ENCODE measurements at places on chromosomes 4 and X.

DNA sequence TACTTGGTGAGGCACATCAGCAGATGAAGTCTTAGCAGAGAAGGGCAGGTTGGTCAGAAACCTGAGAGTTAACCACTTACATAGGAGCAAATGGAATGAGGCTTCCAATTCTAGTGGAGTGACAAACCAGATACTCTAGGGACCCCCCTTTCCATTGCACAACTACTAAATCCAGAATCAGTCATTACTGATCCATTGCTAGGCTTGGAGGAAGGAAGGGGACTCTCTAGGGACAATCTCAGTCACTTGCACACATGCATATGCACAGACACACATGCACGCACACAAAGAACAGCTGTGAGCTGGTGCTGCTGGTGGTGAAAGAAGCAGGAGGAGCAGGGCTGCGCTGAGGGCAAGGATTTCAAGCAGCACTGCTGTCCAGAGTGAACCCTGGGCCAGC lies 25.7 kb downstream of the PNMA5 start:
- no peak for DNase-seq

GRCh38 chrX:23826216-23826615 lies 43.2 kb downstream of the SAT1 start:
- no peak for DNase-seq

- DNase-seq: no peak
Measured at GRCh38 chr4:7186516-7187167, 5.7 kb upstream of the SORCS2 start.

- DNase-seq: no peak
Measured at GRCh38 chr4:94032754-94033153, 174.9 kb upstream of the SMARCAD1 start.

DNA sequence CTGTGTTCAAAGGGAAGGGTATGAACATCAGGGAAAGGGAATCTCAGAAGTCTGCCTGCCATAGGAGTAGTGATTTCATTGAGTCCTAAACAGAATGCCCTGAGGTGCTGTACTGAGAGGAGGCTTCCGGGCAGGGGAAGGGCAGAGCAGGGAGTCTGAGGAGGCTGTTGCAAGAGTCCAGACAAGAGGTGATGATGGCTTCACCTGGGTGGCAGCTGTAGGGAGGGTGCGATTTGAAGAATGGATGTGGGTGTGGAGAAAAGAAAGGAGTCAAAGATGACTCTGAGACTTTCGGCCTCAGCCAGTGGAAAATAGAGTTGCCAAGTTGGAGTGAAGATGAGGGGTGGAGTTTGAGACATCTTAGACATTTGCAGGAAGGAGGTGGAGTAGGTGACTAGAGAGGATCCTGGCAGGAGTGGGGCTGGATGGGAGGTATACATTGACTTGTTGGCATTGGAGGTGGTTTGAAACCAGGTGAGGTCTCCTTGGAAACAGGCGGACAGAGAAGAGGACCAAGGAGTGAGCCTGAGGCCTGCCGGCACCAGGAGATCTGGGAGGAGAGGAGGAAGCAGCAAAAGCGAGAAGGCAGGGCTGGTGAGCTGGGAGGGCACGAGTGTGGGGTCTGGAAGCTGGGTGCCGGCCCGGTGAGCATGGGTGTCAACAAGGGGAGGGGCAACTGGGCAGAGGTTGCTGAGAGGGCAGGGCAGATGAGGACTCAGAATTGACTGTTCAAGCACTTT lies 24.2 kb downstream of the TBC1D14 start:
- no peak for DNase-seq

DNA sequence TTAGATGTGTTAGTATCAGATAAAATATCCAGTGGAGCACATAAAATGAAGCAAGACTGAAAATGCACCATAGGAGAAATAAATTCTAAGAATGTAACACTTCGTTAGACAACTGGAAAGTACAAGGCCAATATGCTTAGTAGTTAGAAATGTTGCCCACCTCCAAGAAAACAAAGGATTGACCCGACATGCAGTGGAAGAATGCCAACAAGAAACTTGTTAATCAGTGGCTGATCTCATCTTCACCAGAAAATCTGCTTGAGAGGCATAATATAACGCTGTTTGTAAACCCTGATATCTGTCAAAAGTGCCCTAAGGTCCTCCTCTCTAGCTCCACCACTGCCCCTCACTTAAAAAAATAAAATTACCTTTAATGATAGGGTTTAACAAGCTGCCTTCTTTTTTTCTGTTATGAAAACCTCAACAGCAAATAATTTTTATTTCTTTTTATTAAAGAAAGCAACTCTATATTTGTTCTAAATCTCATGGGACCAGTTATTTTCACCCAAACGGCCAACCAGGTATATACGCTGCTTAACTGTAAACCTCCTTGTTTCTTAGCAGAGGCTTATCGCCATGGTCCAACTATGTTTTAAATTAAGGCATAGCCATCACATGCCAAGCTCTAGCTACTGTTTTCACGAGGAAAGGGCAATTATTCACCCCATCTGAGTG lies 1.8 kb downstream of the RASGEF1B start:
- no peak for DNase-seq

GRCh38 chr4:169620880-169621248 lies 486 bp downstream of the CLCN3 start:
- no peak for DNase-seq

DNA sequence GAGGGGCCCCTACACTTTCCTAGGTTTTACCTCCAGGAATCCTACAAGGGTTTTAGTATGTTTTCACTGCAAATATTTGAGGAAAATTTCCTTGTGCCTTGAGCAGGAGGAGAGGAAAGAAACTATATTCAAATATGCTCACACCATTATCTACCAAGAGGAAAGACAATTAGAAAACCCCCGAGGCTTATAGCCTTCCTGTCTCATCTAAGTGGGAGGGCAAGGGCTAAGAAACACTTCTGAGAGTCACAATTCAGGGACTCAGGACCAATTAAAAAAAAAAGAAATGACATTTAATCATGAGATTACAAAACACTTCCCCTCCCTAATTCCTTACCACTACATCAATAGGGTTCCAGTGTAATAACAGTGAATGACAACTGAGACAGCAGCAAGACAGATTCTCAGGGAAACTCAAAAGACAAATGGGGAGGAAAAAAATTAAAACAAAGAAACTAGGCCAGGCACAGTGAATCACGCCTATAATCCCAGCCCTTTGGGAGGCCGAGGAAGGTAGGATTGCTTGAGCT lies 45.6 kb downstream of the ATRX start:
- no peak for DNase-seq

DNA sequence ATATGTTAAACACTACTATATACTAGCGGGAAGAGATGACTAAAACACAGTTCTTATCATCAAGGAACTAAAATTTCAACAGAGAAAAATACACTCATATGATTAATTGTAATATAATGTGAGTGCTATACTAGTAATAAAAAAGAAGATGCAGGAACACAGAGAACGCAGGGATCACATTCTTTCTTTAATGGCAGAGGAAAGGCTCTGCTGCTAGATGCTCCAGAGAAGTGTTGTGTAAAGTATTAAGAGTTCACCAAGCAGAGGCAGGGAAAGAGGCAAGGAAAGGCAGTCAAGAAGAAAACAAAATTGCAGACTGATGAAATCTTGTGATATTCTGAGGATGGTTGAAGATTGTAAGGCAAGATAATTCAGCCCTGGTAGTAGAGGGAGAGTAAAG lies 394.7 kb downstream of the PDGFC start:
- no peak for DNase-seq

- DNase-seq: no peak
Measured at GRCh38 chr4:26386386-26386785, 65.6 kb downstream of the RBPJ start.

DNA sequence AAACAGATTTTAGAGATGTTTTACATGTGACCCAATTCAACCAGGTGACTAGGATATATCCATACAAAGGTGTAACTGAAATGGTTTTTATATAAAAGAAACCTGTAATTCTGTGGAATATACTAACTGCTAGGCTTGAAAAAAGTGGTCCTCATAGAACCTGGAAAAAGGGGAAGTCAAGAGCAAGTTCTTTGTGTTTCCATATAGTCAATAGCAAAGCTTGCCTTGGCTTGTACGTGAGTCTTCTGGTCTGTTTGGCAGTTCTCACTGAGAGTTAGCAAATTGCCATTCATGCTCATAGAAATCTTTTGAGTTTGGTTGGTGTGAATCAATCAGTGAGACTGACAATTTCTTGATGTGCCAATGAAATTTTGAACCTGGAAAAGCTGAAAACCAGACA lies 79.4 kb upstream of the SMIM10 start:
- no peak for DNase-seq

DNA sequence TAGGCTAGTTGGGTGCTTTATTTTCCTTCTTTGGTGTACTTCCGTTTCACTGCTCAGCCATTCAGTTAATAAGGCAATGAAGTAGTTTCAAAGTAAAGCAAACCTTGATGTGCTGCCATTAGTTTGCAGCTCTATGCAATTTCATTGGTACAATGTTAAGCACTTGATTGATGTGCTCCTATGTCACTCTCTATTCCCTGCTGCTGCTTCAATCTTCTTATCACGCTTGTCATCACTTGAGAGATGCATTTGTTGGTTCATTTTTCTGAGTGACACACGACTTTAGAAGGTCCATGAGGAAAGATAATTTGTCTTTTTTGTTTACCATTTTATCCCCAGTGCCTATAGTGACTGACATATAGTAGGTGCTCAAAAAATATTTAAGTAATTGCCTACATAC lies 871.0 kb upstream of the PABPC4L start:
- no peak for DNase-seq

DNA sequence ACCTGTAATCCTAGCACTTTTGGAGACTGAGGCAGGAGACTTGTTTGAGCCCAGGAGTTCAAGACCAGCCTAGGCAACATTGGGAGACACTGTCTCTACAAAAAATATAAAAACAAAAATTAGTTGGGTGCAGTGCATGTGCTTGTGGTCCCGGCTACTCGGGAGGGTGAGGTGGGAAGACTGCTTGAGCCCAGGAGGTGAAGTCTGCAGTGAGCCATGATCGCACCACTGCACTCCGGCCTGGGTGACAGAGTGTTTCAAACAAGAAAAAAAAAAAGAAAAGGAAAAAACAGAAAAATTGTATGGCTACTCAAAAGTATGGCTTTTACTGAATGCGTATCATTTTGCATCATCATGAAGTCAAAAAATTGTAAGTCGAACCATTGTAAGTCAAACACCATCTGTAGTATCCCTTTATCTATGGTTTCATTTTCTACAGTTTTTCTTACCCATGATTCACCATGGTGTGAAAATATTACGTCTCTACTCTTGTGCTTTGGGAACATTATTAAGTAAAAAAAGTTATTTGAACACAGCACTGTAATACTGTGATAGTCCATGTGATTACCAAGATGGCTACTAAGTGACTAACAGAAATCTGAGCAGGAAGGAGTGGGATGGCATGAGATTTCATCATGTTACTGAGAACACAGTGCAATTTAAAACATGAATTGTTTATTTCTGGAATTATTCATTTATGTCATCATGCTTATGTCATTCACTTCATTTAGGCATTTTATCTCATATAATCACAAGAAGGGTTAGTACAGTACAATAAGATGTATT lies 26.5 kb upstream of the MANBA start:
- no peak for DNase-seq

- DNase-seq: no peak
Measured at GRCh38 chr4:15783676-15784075, 5.5 kb downstream of the CD38 start.

DNA sequence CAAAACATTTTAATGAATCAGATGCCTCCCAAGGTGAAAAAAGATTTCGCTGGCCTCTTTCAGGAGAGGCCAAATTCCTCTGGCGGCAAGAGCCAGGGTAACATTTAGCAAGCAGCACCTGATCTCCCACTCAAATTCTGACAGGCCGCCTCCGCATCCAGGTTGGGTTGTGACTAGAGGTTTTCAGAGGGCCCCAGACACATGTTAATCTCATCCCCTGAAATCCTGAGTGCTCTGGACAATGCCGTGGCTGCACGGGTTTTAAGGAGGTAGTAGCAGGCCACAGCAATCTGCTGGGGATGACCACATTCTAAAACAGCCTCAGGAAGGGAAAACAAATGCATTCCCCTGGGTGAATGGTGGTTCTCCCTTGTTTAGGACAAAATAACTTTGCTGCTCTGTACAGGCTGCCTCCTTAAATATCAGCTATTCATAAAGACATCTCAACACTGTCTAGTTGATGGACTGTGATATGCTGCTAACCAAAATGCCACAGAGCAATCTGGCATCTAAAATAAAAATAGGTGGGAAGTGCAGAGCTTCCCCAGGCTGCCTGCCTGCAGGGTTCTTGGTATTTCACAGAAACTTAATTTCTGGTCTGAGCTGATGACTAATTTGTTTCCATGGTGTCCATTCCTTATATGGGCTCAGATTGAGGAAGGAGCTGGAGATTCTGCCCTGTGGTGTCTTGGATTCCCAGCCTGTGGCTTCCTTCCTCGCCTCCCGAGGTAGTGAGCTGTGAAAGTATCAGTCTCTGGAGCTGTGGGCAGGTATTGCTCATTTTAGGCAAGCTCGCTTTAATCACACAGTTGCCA lies 202.0 kb downstream of the DCLK2 start:
- peak; percentile 77 for DNase-seq

DNA sequence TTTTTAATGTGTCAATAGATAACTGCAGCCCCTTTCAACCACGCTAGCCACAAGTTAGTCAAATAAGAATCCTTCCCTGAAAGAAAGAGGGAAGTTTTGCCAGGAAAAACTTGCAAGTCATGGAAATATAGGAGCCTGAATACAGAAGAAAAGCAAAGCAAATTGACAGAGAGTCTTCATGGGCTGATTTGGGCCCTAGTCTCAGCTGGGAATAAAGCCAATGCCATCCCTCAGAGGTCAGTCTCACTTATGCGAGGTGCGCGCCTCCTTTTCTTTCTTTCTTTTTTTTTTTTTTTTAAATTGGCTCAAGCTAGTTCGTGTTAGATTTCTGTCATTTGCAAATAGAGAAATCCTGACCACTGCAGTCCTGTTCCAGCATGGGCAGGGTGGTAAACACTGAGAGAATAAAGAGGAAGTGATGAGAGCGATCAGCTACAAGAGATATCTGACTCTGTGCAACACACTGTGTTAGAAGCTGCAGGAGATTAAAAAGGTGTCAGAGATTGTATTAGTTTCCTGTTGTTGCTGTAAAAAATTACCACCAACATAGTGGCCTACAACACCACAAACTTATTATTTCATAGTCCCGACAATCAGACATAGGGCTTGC lies 299.7 kb downstream of the LDB2 start:
- DNase-seq: peak; percentile 33

GRCh38 chrX:86830685-86831084 lies 682.4 kb downstream of the DACH2 start:
- no peak for DNase-seq

GRCh38 chr4:67038228-67038566 lies 507.1 kb downstream of the CENPC start:
- DNase-seq: no peak

DNA sequence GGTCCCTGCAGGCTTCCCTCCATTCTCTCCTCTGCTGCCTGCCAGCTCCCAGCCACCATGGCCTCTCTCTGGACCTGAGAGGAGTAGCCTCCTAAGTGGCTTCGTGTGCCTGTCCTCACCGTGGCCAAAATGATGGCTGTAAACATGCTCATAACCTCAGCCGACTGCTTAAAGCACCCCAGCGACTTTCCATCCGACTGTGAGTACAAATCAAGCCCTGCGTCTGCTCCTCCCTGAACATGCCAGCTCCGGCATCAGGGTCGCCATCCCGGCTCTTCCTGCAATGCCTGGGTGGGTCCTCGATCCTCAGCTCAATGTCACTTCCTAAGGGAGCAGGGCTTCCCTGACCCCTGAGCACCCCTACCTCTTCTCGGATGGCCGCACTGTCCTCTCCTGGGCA lies 3.3 kb upstream of the SORCS2 start:
- no peak for DNase-seq

GRCh38 chrX:65586491-65586890 lies 51.9 kb upstream of the LAS1L start:
- DNase-seq: no peak

- no peak for DNase-seq
Measured at GRCh38 chrX:120690344-120690743, 60.5 kb upstream of the C1GALT1C1 start.

All from fibroblast of skin of left biceps (primary cell).